ENCODE measurements at places on chromosomes 11 and 22. TPM values are rescaled to one million over a fixed set of nuclear protein-coding genes. Genes with fewer than 3 reads are reported as not detected.

The P2RY2 gene
- not detected for total RNA-seq

The SAA1 gene
- not detected for total RNA-seq

The CCDC87 gene
- 0.11 TPM for total RNA-seq

- DNase-seq, result no peak
- H3K4me3 ChIP-seq, result no peak overlapping the region
- H3K36me3 ChIP-seq, result no peaks in the 10 kb centered on the region
- no peaks in the 10 kb centered on the region for H3K27me3 ChIP-seq
- no peak overlapping the region for H3K27ac ChIP-seq
These were observed 421.9 kb upstream of the CADM1 start for GRCh38 chr11:115926138-115926537.

GRCh38 chr11:109153836-109154235 lies 268.2 kb upstream of the C11orf87 start:
- H3K27ac ChIP-seq, result no peak overlapping the region
- no peak for DNase-seq
- H3K27me3 ChIP-seq, result no peaks in the 10 kb centered on the region
- H3K36me3 ChIP-seq, result no peaks in the 10 kb centered on the region

The CDC42BPG gene
- total RNA-seq, result not detected

DNA sequence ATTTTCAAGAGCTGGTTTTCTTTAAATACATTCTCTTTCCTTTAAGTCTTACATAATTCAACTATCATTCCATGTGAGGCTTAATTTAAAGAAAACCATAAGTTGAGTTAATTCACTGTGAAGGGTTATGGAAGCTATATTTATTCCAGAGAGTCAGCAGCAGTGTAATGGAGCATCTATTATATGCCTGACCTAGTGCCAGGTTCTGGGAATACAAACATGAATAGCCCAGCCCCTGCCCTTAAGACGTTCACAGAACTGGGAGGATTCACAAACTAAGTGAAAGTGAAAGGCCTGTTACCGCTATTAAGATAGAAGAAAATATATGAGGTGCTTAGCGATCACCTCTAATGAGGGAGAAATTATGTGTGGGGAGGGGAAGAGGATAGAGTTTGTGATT lies 408.9 kb upstream of the CCDC90B start:
- DNase-seq, result no peak
- H3K4me3 ChIP-seq, result no peak overlapping the region
- no peaks in the 10 kb centered on the region for H3K27me3 ChIP-seq
- no peaks in the 10 kb centered on the region for H3K4me1 ChIP-seq
- H3K27ac ChIP-seq, result no peak overlapping the region

The LMF2 gene
- 124 TPM for total RNA-seq

The PSMC3 gene
- total RNA-seq, result 139 TPM

GRCh38 chr11:91978747-91979146 lies 245.9 kb upstream of the FAT3 start:
- no peak overlapping the region for H3K4me3 ChIP-seq
- H3K27me3 ChIP-seq, result no peaks in the 10 kb centered on the region

- peak; percentile 95 for DNase-seq
- no peaks in the 10 kb centered on the region for H3K36me3 ChIP-seq
- peaks cover 28% of the 10 kb centered on the region for H3K4me1 ChIP-seq
These were observed 106.8 kb downstream of the RBFOX2 start for GRCh38 chr22:35921777-35922176.

GRCh38 chr11:102147015-102147414 lies 36.8 kb downstream of the YAP1 start:
- no peaks in the 10 kb centered on the region for H3K27me3 ChIP-seq
- no peaks in the 10 kb centered on the region for H3K36me3 ChIP-seq
- H3K4me1 ChIP-seq, result peaks cover 50% of the 10 kb centered on the region

The LGALS12 gene
- total RNA-seq, result not detected

The BIRC3 gene
- 0.97 TPM for total RNA-seq

DNA sequence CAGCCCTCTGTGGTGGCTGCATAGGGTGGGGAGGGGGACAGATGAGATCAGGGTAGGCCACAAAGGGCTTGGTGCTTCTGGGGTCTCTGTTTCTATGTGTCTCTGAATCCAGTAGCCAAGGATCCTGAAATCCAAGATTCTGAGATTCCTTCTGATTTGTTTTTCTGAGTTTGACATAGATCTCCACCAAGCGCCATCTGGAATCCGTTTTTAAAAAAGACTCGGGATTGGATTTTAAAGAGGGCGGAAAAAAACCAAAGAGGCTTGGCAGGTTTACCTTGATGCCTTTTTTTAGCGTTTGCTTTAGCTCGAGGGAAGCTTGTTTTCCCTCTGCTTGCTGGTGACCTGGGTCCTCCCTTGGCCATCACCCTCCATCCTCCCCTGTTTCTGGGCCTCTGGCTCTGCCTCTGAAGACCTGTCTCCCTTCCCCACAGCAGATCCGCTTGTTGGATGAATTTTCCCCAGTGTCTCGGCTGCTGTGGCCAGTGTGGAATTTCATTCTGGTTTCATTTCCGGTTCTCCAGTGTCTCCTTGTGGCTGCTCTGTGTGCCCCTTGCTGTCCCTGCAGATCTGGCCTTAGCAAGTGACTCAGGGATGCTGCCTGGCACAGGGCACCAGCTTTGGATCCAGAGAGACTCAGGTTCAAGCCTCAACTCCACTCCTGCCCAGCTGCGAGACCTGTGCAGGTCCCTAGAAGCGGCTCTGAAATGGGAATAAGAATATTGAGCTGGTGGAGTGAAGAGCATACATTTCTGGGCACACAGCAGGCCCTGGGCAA lies 15.1 kb downstream of the SYNGR1 start:
- H3K27ac ChIP-seq, result no peak overlapping the region
- no peak overlapping the region for H3K4me3 ChIP-seq
- H3K27me3 ChIP-seq, result no peaks in the 10 kb centered on the region
- H3K36me3 ChIP-seq, result no peaks in the 10 kb centered on the region
- DNase-seq, result peak; percentile 38
- no peaks in the 10 kb centered on the region for H3K4me1 ChIP-seq

The RNF215 gene
- 45.1 TPM for total RNA-seq

DNA sequence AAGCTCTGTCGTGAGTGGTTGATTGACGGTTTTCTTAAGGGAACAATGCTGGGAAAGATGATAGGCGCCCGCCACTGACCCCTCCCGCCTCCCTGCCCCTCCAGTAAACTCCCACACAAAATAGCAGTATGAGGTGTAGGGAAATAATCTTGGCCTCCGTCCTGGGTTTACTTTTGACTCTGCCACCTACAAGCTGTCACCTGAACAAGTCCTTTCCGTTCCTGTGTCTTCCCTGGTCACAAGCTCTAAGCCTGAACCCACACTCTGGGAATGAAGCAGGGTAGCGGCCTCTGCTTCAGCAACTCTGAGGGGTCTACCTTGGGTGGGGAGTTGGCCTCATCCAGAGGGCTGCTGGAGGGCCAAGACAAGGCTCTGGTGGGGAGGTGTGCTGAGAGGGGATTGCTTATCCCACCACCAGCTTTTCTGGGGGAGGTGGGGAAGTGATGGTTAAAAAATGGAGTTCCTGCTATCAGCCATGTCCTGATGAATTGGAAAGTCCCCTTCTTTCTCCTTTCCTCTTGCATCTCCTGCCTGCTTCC lies 87.8 kb downstream of the CEP164 start:
- H3K27me3 ChIP-seq, result no peaks in the 10 kb centered on the region
- DNase-seq, result no peak
- no peaks in the 10 kb centered on the region for H3K4me1 ChIP-seq
- 0 out of 2 replicates have a peak, but pooled peaks cover 6% of the 10 kb centered on the region for H3K36me3 ChIP-seq
- H3K4me3 ChIP-seq, result no peak overlapping the region

The PNPLA3 gene
- total RNA-seq, result 0.54 TPM

The SLC43A3 gene
- total RNA-seq, result 23.2 TPM

Data from GM23248 (cell line).